Activated CD8-positive, alpha-beta memory T cell treated with anti-CD3 and anti-CD28 coated beads for 48 hours (primary cell): ENCODE measurements at places on chromosomes 1 and 21.

- DNase-seq: no peak
Observed at GRCh38 chr1:109732390-109732881, 8.4 kb downstream of the GSTM3 start.

- DNase-seq: no peak
Observed at GRCh38 chr1:93810316-93810715, 68.7 kb downstream of the DNTTIP2 start.

GRCh38 chr1:58515794-58516401 is 30.6 kb downstream of the OMA1 start:
- DNase-seq: no peak

GRCh38 chr21:24055696-24056095 is 1551.6 kb downstream of the MRPL39 start:
- no peak for DNase-seq

DNA sequence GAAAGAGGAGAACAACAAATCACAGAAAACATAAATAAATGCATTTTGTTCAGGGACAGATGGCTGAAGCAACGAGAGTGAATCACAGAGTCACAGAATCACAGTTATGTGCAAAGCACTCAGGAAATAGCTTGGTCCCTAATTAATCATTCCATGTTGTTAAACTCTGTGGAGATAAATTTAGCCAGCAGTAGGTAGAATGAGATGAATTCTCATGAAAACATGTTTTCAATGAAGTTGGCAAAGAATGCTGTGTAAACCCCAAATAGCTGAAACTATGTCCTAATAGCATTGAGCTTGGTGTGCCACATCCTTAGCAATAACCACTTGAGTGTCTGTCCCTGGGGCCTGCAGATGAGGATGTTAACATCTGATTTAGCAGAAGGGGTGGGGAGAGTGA is 20.4 kb downstream of the LEPR start:
- DNase-seq: no peak

- DNase-seq: no peak
Observed at GRCh38 chr1:184352776-184353175, 34.1 kb upstream of the C1orf21 start.

DNA sequence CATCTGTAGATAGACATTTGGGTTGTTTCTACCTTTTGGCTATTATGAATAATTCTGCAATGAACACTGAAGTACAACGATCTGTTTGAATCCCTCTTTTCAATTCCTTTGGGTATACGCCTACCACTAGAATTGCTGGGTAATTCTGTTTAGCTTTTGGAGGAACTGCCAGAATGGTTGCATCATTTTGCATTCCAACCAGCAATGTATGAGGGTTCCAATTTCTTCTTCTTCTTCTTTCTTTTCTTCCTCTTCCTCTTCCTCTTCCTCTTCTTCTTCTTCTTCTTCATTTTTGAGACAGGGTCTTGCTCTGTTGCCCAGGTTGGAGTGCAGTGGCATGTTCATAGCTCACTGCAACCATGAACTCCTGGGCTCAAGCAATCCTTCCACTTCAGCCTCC is 13.8 kb upstream of the THEM5 start:
- DNase-seq: no peak

DNA sequence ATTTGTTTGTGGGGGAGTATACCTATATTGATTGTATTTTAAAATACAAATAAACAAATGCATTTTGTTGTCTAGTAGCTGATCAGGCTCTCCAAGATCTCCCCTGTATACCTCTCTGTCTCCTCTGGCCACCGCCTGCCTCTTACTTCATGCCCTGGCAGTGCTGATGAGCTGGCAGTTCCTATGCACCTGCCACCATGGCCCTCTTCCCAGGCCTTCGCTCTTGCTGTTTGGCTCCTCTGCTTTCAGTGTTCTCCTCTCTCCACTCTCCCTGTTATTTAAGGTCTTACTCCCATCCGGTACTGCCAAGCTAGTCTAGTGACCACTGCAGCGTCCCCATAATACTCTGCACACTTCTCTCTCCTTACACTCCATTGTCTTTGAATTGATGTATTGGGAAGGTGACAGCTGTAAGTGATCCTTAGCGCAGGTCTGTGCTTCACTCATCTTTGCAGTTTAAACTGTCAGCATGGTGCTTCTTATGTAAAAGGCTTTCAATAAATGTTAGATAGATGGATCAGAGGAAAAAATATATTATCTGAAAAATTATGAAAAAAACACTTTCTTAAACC is 88.1 kb upstream of the ATP1A1 start:
- no peak for DNase-seq

- no peak for DNase-seq
Observed at GRCh38 chr1:235073331-235073967, 55.2 kb downstream of the TOMM20 start.

DNA sequence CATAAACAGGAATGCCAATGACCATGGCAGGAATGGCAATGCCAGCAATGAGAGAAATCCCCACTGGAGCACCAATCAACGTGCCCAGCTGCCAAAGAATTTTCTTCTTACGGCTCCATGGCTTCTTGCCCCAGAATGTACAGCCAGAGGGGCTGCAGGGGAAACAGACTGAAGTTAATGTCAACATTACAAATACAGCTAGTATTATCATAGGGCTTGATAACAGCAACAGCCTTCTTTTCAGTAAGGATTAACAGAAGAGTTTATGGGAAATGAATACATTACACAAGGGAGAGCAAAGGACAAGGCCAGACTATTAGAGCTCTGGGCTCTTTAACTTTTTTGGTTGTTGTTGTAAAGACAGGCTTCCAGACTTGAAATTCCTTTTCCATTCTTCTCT is 18.2 kb downstream of the RNF19B start:
- no peak for DNase-seq

GRCh38 chr1:218353656-218354055 is 8.5 kb downstream of the TGFB2 start:
- no peak for DNase-seq

DNA sequence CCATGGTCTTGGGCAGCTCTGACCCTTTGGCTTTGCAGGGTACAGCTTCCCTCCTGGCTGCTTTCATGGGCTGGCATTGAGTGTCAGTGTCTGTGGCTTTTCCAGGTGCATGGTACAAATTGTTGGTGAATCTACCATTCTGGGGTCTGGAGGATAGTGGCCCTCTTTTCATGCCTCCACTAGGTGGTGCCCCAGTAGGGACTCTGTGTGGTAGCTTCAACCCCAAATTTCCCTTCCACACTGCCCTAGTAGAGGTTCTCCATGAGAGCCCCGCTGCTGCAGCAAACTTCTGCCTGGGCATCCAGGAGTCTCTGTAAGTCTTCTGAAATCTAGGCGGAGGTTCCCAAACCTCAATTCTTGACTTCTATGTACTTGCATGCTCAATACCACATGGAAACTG is 494.5 kb upstream of the LRRC7 start:
- DNase-seq: no peak
